ENCODE measurements at places on chromosomes 2 and 18. TPM values are rescaled to one million over a fixed set of nuclear protein-coding genes. Genes with fewer than 3 reads are reported as not detected.

DNA sequence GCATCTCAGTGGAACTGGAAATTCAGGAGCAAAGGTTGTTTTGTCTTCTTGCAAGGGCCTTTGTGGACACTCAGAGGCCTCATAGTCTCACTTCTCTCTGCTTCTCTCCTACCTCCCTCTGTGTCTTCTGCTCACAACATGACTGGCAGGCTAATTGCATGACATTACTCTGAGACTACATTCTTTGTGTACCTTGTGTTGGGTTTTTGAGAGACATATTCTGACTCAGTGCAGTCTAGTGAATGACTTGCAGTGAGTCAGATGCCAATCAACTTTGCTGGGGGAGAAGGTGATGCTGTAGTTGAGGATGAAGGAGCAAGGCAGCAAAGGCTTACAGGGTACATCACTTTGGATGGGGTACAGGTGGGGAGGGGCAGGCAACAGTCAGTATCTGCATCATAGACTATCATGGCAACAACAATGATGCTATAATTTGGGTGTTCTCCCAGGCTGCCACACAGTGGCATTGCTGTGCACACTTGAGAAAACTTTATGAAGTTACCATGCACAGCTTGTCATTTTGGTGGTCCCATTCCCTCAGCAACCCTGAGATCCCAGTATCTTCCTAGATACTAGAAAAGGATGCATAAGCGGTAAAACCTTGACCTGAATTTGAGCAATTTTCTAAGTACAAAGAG is 69.3 kb upstream of the SLC16A14 start:
- H3K36me3 ChIP-seq, result no peaks in the 10 kb centered on the region
- H3K4me1 ChIP-seq, result no peaks in the 10 kb centered on the region
- H3K27ac ChIP-seq, result no peak overlapping the region
- no peak overlapping the region for H3K4me3 ChIP-seq

DNA sequence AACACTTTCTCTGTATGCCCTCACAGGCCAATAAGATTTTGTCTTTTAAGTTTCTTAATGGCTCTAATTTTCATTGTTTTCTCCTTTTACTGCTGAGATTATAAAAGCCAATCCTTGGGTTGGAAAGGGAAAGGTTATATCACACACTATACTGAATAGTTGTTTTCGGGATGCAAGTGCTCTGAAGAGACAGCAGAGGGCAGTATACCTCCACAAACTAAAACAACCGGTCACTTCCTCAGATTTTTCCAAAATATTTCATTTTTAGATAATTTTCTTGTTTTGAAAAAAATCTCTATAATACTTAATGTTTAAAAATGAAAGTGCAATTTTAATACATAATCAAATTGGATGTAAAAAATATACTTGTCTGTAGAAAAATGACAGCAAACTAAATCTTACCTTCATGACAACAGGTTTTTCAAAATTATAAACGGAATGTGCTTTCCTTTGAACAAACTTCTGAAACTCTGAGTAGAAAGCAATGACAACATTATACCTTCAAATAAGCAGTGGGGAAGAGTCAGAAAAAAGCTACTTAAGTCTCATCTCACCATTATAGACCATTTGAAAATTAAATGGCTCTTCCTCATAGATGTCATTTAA is 82.7 kb downstream of the ORC4 start:
- no peak overlapping the region for H3K4me3 ChIP-seq
- no peaks in the 10 kb centered on the region for H3K27me3 ChIP-seq
- no peak overlapping the region for H3K27ac ChIP-seq
- DNase-seq, result peak; percentile 53

GRCh38 chr2:85184231-85184630 is 51.0 kb downstream of the TCF7L1 start:
- H3K4me3 ChIP-seq, result no peak overlapping the region
- H3K36me3 ChIP-seq, result no peaks in the 10 kb centered on the region
- H3K27ac ChIP-seq, result no peak overlapping the region
- H3K27me3 ChIP-seq, result no peaks in the 10 kb centered on the region

- H3K4me1 ChIP-seq, result no peaks in the 10 kb centered on the region
- no peaks in the 10 kb centered on the region for H3K36me3 ChIP-seq
- no peak overlapping the region for H3K27ac ChIP-seq
- no peaks in the 10 kb centered on the region for H3K27me3 ChIP-seq
- no peak overlapping the region for H3K4me3 ChIP-seq
These were observed 262.8 kb upstream of the CHST9 start for GRCh38 chr18:27447930-27448329.

DNA sequence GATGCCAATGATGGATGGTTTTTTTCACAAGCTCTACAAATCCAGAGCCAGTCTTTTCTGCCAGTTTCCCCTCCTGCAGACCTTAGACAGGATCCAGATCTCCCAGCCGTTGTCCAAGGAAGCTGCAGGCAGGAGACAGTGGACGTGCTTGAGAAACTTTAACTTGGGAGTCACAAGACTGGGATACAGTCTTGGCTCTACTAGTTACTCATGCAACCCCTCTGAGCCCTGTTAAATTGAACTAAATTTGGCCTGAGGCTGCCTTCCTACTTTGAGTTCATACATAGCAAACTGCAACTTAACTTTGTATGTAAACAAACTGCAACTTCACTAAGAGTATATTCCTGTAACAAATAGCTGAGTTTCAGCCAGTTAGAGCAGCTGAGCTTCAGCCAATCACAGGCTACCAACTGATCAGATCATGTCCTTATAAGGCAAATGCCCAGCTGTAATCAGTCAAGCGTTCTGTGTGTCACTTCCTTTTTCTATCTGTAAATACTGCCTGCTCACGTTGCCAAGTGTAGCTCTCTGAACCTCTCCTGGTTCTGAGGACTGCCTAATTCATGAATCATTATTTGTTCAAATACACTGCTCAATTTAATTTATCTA is 140.9 kb downstream of the CAPN13 start:
- DNase-seq, result no peak
- no peak overlapping the region for H3K27ac ChIP-seq
- H3K36me3 ChIP-seq, result no peaks in the 10 kb centered on the region
- no peaks in the 10 kb centered on the region for H3K4me1 ChIP-seq
- no peaks in the 10 kb centered on the region for H3K27me3 ChIP-seq

DNA sequence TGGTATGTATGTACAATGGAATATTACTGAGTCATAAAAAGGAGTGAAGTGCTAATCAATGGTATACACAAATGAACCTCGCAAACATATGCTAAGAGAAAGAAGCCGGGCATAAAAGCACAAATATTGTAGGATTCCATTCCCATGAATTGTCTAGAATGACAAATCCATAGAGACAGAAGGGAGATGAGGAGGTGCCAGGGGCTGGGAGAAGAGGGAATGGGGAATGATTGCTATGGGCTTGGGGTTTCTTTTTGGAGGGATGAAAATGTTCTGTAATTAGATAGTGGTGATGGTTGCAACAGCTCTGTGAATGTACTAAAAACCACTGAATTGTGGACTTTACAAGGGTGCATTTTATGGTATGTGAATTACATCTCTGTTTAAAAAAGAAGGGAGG is 73.5 kb downstream of the GLI2 start:
- no peak overlapping the region for H3K4me3 ChIP-seq
- peaks cover 11% of the 10 kb centered on the region for H3K4me1 ChIP-seq
- no peak overlapping the region for H3K27ac ChIP-seq
- no peaks in the 10 kb centered on the region for H3K36me3 ChIP-seq

GRCh38 chr2:43340945-43341356 is 114.5 kb upstream of the ZFP36L2 start:
- H3K4me1 ChIP-seq, result peaks cover 54% of the 10 kb centered on the region
- no peaks in the 10 kb centered on the region for H3K27me3 ChIP-seq
- peak; percentile 78 for DNase-seq
- H3K36me3 ChIP-seq, result no peaks in the 10 kb centered on the region

DNA sequence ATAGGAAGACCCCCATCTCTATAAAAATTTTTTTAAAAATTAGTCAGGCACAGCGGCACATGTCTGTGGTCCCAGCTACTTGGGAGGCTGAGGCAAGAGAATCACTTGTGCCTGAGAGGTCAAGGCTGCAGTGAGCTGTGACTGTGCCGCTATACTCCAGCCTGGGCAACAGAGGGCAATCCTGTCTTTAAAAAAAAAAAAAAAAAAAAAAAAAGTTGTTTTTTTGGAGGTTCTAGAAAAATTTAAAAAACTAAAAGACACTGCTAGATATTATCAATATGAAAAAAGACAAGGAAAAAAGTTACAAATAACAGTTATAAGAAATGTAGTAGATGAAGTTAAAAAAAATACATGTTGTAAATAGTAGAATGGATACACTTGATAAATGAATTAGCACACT is 56.1 kb upstream of the C2orf15 start:
- DNase-seq, result peak; percentile 13
- H3K27ac ChIP-seq, result no peak overlapping the region
- no peak overlapping the region for H3K4me3 ChIP-seq
- no peaks in the 10 kb centered on the region for H3K36me3 ChIP-seq
- H3K4me1 ChIP-seq, result peaks cover 5% of the 10 kb centered on the region

DNA sequence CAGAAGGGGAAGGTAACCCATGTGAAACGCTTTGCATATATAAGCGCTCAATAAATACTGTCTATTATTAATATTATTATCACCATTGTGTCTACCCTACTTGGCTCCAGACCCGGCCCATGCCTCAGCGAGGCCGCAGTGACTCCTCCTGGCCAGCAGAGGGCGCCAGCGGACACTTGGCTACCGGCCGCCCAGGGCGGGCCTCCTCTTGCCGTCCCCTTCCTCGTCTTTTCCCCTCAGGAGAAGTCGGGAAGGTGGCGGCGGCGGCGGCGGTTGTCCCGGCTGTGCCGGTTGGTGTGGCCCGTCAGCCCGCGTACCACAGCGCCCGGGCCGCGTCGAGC is at the start of gene AGFG1:
TSS of gene AGFG1 (plus strand) at position 233 of the 341 bp plus-strand sequence. CDS start 266 bp downstream, outside the sequence.
- H3K27ac ChIP-seq, result peak within 1 kb of the TSS; percentile 88
- peak within 1 kb of the TSS; percentile 85 for H3K4me3 ChIP-seq
- DNase-seq, result peak; percentile 87
- no peaks in the 10 kb centered on the region for H3K27me3 ChIP-seq
- H3K36me3 ChIP-seq, result no peaks in the 10 kb centered on the region

- no peak overlapping the region for H3K4me3 ChIP-seq
- no peak for DNase-seq
- H3K27me3 ChIP-seq, result no peaks in the 10 kb centered on the region
- no peaks in the 10 kb centered on the region for H3K36me3 ChIP-seq
These were observed 89.0 kb upstream of the SEC11C start for GRCh38 chr18:59050661-59051057.

DNA sequence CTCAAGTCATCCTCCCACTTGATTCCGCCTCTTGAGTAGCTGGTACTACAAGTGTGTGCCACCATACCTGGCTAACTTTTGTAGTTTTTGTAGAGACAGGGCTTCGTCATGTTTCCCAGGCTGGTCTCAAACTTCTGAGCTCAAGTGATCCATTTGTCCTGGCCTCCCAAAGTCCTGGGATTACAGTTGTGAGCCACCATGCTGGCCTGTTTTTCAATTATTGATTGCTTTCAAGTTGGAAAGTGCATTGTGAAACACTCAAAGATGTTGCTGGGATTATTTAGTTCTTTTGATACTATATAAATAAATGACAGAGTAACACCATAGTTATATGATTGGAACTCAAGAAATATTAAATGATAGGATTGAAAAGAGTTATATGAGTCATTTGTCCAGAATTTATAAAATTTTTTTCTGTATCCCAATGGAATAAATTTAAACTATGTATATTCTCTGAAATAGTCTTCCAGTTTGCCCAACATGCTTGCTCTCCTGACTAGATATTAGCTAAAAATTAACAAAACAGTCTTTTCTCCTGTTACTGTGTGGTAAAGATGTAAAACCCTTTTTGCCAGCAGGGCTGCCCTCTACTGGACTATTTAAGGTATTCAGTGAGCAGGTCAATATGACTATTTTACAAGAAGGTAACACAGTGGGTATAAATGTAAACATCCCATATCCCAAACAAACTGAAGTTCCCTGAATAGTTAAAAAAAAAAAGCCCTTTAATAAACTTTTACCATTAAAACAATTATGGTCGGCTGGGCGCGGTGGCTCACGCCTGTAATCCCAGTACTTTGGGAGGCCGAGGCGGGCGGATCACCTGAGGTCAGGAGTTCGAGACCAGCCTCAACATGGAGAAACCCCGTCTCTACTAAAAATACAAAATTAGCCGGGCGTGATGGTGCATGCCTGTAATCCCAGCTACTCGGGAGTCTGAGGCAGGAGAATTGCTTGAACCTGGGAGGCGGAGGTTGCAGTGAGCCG is 42.7 kb downstream of the ACSL3 start:
- H3K27ac ChIP-seq, result peak overlapping the region; percentile 62
- H3K4me3 ChIP-seq, result no peak overlapping the region
- DNase-seq, result peak; percentile 79
- no peaks in the 10 kb centered on the region for H3K27me3 ChIP-seq

DNA sequence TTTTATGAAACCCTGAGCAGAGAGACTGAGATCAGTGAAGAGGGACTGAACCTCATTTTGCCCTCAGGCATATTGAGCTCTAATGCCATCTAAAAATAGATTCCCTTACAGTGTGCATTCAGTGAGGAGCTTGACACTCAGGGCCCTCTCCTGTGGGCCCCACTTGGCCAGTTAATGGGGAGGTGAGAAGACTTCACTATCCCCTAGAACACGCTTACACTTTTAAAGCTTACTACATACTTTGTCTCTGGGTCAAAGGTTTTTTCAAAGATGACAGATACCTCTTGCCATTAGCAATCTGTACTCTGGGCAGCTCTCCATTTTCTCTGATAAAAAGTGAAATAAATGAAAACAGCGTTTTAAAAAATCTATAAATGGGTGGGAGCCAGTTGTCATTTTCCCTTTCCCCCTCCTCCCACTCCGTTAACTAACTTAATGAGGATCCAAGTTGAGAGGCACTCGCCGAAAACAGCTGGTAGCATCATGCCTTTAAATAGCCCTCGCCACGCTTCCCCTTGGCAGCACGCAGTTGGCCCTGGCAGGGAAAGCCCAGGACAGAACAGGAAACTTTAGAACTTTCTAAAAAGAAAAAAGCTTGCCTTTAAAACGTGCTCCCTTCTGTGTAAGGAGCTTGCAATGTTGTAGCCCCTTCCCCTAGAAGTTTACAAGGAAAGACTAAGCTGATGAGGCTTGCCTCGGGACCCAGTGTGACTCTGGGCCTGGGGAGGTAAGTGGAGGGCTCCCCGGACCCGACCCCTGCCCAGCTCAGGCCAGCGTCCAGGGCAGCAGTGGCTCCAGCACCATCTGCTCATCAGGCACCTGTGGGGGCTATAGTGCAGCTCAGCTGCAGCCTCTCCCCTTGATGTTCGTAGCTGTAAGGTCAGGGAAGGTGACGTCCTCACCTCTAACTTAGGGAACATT is 58.8 kb upstream of the FOSL2 start:
- no peak overlapping the region for H3K27ac ChIP-seq
- DNase-seq, result peak; percentile 29
- no peaks in the 10 kb centered on the region for H3K27me3 ChIP-seq
- H3K4me1 ChIP-seq, result no peaks in the 10 kb centered on the region

- peak overlapping the region; percentile 19 for H3K27ac ChIP-seq
- no peak overlapping the region for H3K4me3 ChIP-seq
- peaks cover 14% of the 10 kb centered on the region for H3K4me1 ChIP-seq
- no peak for DNase-seq
- H3K36me3 ChIP-seq, result no peaks in the 10 kb centered on the region
These were observed 1.1 kb downstream of the COLEC11 start for GRCh38 chr2:3595985-3596384.

GRCh38 chr2:134104754-134105153 is 149.1 kb upstream of the MGAT5 start:
- no peak for DNase-seq
- H3K36me3 ChIP-seq, result no peaks in the 10 kb centered on the region
- no peaks in the 10 kb centered on the region for H3K4me1 ChIP-seq
- no peak overlapping the region for H3K27ac ChIP-seq
- no peak overlapping the region for H3K4me3 ChIP-seq
- no peaks in the 10 kb centered on the region for H3K27me3 ChIP-seq

GRCh38 chr2:68925295-68925896 is 27.3 kb downstream of the GKN2 start:
- no peaks in the 10 kb centered on the region for H3K4me1 ChIP-seq
- DNase-seq, result peak; percentile 66
- no peaks in the 10 kb centered on the region for H3K27me3 ChIP-seq
- H3K36me3 ChIP-seq, result no peaks in the 10 kb centered on the region
- H3K4me3 ChIP-seq, result no peak overlapping the region

The CNOT9 gene
- polyA plus RNA-seq, result 16.6 TPM

The FSIP2 gene
- polyA plus RNA-seq, result 6.4 TPM

The MEX3C gene
- polyA plus RNA-seq, result 14.4 TPM

The PRSS56 gene
- polyA plus RNA-seq, result not detected

The MYL1 gene
- polyA plus RNA-seq, result 10.5 TPM

Data from cardiac muscle cell (in vitro differentiated cells and primary cell).